Panc1 (cell line): ENCODE measurements at places on chromosomes 5 and 9. TPM values are rescaled to one million over a fixed set of nuclear protein-coding genes. Genes with fewer than 3 reads are reported as not detected.

Gene C9orf153
- total RNA-seq: not detected

Gene PCDHB15
- 0.15 TPM for total RNA-seq

Gene HARS2
- total RNA-seq: 44.1 TPM

Gene CENPK
- total RNA-seq: 34.2 TPM

Gene DMRT3
- total RNA-seq: not detected

Gene CKMT2
- not detected for total RNA-seq

Gene SPACA9
- 3.0 TPM for total RNA-seq
